Activated CD4-positive, CD25-positive, alpha-beta regulatory T cell treated with anti-CD3 and anti-CD28 coated beads, Interleukin-2, amount 50 U/mL, for 16 hours (primary cell): ENCODE measurements at places on chromosomes 1 and 21.
A peak's percentile ranks its signal among the peaks of the same experiment; 100 is the strongest.

GRCh38 chr1:94562519-94563260, 21.1 kb upstream of the F3 start:
- DNase-seq = no peak

- DNase-seq = no peak
Measured at GRCh38 chr1:151313501-151313900, 13.7 kb downstream of the PI4KB start.

GRCh38 chr1:28984311-28984684, 69.9 kb downstream of the EPB41 start:
- DNase-seq = no peak

- no peak for DNase-seq
Measured at GRCh38 chr1:32774950-32775634, 42.1 kb downstream of the YARS1 start.

- no peak for DNase-seq
Measured at GRCh38 chr21:36504067-36505058, 24.4 kb upstream of the CLDN14 start.

DNA sequence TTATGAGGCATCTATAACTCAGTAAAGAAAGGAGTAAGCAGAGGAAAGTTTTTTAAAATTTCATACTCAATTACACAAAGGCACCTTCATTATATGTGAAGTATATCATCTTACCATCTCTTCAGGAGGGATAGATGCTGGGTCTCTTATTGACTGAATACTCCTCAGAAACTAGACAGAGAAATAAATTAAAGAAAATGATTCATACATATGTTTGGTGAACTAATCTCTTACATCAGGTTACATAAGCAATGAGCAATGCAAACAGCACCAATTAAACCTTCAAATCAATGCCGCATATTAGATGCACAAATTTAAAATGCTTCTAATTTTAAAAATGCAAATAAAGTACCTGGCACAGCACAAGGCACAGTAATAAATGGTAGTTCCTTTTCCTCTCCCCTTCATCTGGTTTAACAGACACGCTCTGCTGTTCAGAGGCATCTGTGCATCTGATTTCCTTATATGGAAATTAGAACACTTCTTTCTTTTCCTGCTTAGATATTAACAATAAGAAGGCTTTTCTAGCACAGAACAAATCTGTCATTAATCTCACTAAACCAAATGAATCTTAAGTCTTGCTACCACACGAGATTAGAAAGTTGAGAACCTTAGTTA, 20.0 kb downstream of the SCYL3 start:
- DNase-seq = no peak

- no peak for DNase-seq
Measured at GRCh38 chr21:32334980-32335531, 36.4 kb downstream of the MRAP start.

DNA sequence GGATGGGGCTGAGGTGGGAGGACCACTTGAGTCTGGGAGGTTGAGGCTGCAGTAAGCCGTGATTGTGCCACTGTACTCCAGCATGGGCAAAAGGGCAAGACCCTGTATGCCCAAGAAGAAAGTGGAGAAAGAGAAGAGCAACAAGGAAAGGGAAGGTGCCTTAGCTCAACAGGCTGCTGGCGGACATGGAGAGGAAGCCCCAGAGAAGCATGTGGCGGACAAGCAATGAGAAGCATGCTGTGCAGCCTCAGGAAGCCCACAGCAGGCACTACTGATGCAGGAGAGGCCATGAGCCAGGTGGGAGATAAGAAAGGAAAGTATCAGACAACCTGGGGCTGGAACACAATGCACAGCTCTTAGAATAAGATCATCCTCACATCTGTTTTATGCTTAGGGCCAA, 32.6 kb upstream of the GNG4 start:
- no peak for DNase-seq

- no peak for DNase-seq
Measured at GRCh38 chr1:203049576-203050180, 23.4 kb downstream of the PPFIA4 start.

DNA sequence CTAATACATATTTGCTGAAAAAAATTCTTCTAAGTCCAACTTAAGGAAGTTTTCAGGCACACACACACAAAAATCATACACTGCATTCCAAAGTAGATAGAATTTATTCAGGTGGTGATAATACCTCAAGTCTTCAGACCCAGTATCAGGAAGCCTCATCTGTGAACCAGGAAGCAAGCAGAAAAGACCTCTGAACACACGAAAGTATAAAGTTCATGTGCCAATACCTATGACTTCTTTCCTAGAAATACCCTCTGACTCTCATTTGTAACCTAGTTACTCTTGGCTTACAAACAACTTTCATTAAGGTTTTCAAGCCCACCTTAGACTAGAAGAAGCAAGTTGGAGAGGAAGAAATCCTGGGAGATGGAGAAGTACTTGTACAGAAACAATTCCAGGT, 35.7 kb upstream of the IFNLR1 start:
- DNase-seq = no peak

DNA sequence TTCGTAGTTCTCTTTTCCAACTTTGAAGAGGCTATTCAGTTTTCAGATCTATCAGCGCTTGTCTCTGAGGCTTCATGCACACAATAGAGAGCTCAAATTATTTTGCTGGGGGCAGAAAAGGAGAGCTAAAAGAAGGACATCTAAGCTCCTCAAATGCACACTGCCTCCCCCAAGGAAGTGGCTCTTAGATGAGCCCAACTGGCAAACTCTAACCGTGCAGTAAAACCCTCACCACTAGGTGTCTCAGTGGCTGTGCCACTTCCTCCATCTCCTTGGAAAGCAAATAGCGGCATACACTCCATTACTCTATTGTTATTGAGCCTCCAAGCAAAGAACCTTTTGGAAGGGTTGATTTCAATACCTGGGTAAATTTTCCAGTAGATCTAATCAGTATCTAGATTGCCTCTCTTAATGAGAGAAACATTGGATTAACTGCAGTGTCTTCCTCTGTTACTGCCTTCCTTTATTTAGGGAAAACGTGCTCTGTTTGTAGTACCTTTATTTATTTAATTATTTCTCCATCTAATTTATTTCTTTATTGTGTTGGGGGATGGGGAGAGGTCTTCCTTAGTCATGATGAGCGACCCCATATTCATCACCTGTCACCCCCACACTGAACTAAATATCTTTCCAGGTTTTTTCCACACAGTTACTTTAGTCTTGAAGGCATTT, 9.2 kb upstream of the SFPQ start:
- DNase-seq = peak; percentile 50

- no peak for DNase-seq
Measured at GRCh38 chr1:1354271-1355247, 3.8 kb downstream of the MXRA8 start.

DNA sequence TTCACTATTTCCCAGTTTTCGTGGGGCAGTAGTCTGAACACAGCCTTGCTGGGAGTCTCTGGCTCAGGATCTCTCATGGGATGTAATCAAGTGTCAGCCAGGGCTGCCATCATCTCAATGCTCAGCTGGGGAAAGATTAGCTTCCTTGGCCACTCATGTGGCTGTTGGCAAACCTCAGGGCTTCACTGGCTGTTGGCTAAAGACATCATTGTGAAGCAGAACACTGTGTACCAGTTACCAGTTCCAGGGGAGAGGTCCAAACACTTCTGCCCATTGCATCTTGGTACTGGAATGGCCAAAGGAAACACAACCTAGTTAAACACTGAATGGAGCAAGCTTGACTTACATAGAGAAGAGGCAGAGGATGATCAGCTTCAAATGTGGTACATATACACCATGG, 33.7 kb downstream of the AADACL4 start:
- DNase-seq = no peak

DNA sequence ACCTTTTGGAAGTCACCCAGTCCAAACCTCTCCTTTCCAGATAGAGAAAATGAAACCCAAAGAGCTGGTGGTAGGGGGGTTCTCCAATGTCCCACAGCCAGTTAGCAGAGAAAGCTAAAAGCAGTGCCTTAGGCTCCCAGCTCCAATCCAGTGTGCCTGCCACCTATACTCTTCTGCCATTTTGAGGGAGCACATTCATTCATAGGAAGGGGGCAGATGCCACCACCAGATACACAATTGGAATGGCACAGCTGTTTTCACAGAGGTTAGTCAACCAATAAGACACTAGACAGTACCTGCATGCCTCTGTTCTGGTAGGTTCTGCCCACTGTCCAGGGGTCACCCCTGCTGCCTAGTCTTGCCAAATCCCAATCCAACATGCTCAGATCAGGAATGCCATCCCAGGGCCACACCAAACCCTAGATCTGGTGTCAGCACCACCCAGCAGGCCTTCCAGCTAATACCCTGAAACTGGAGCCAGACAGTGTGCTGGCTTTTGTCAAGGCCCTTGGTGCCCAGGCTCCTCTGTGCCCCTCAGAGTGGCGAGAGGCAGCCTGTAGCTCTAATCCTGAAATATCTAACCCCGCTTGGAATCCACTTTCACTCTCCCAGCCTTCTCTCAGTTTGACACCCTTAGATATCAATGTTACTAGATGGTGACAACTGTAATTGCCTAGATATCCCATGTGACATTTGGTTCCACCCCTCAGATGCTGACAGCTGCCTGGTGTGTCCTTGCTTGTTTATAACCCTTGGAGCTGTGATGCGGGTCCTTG, 178.6 kb downstream of the TGFBR3 start:
- no peak for DNase-seq

DNA sequence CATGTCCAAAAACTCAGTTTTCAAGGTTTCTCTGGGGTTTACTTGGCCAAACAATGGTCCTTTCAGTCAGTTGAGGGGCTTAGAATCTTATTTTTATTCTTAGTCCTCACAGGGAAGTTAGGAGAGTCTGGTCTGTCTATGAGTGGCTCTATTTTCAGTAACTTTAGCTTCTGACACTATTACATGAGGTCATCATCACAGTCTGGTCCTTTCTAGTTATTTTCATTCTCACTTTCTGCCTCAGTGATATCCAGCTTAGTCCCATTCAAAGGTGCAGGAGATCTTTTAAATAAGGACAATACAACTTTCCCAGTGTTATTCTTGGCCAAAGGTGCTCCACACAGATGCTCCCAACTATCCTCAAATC, 30.0 kb upstream of the FGGY start:
- no peak for DNase-seq

- no peak for DNase-seq
Measured at GRCh38 chr1:156150333-156151011, 2.9 kb upstream of the SEMA4A start.

DNA sequence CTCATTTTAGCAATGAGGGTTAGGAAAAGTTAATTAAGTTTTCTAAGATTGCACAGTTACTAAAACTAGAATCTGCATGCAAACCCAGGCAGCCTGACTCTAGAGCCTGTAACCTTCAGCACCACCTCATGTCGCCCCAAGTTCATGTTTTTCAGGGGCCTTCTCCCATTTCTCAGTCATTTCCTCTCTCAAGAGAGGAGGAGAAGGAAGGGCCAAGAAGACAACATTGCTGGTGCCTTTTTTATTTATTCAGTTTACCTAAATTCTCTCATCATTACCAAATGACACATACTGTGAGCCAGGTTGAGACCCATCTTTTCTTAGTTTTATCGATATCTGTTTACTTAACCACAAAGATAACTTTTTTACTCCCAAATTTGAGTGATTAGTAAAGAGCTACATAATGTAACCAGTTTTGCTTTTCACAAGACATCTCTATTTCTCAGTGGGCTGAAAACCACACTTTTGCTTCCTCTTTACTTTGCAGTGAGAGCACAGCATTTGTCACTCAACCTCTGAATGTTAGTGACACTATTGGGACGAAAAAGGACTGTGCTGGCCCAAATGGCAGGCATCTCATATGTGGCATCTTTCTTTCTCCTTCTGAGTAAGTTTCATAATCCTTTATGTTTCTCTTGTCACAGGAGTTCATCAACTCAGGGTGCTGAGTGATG, at the start of gene CD101:
Gene CD101, plus strand, starts transcription at position 507 of the 674 bp plus-strand sequence. Its CDS starts 58 bp downstream, at position 565.
- DNase-seq = no peak

DNA sequence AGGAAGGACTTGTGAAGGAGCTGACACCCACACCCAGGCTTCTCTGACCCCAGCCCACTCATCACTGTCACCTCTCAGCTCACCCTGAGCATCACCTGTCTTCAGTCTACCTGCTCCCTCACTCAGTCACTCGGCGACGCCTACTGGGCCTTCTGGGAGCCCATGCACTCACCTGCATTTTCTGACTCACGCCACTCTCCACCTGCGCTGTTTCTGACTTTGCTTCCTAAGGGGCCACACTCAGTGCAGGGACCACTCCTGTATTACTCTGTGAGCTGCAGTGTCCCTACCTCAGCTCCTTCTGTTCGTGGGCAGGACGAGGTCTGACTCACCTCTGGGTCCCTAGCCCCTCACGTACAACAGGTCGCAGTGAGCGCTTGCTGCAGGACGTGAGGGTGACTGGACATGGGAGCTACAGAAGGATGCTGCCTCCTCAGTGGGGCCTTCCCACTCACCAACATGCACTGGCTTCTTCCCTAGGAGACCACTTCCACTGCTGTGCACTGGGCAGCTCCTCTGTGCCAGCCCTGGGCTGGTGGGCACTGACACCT, 102.3 kb downstream of the GLIS1 start:
- no peak for DNase-seq

GRCh38 chr1:8239306-8240023, 78.4 kb upstream of the SLC45A1 start:
- DNase-seq = no peak

DNA sequence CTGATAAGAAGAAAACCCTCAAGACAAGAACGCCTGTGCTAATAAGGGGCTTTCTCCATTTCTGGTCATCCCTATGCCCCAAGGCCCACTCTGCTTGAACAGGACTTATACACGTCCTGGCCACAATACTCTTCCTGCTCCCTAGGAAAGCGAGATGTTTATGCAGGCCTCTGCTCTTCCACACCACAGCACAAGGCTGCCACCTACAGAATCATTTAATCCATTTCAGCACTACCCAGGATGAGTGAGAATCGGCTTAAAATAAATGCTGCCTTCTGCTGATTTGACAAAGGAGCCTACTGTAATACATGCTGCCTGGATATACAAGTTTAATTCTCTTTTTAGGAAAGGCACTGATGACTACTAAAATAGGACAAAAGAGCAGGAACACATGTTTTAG, 29.4 kb downstream of the FRRS1 start:
- DNase-seq = no peak

DNA sequence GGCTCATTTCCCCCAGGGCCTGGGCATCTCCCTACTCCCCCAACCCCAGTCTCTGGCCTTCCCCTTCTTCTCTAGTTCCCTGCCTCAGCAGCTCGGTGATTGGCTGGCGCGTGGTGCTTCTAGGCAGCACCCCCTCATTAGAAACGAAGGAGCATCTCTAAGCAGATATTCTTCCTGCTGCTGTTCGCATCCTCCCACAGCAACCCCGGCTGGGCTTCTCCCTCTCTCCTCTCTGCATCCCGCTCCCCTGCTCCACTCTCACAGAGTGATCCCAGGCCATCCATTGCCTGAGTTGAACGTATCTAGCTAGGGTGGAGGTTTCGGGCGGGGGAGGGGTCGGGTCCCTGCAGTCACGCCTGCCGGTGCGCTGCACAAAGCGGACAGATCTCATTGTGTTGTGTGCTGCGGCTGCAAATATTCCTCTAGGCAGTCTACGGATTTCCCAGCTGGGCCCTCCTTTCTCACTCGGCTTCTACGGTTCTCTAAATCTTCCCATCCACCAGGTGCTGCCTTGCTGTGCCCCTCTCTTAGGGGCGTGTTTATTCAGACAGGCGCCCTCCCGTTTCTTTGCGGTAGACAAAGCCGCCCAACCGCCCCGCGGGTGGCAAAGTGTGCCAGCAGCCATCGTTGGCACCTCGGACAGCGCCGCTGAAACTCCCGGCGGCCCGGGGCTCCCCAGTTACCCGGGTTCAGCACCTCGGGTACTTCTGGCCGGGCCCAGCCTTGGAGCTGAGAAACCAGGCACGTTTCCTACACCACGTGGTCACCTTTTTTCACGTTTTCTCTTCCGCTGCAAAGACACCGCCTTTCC, 2.2 kb downstream of the CACNA1E start:
- DNase-seq = no peak
